Vagina (tissue), 2 donors: ENCODE measurements at places on chromosomes 5 and 9. TPM values are rescaled to one million over a fixed set of nuclear protein-coding genes. Genes with fewer than 3 reads are reported as not detected.

Gene DOK3
- 12.0 TPM for total RNA-seq

Gene AGXT2
- not detected for total RNA-seq

- H3K27me3 ChIP-seq: no peaks in the 10 kb centered on the region
- H3K27ac ChIP-seq: no peak overlapping the region
- DNase-seq: no peak
- no peaks in the 10 kb centered on the region for H3K4me1 ChIP-seq
Measured at GRCh38 chr5:57324181-57324580, 150.3 kb downstream of the GPBP1 start.

GRCh38 chr9:121156263-121156731 is 45.4 kb downstream of the RAB14 start:
- no peaks in the 10 kb centered on the region for H3K36me3 ChIP-seq
- no peak overlapping the region for H3K4me3 ChIP-seq
- H3K4me1 ChIP-seq: peaks cover 5% of the 10 kb centered on the region
- no peaks in the 10 kb centered on the region for H3K27me3 ChIP-seq
- no peak overlapping the region for H3K27ac ChIP-seq

- H3K36me3 ChIP-seq: no peaks in the 10 kb centered on the region
- no peak overlapping the region for H3K4me3 ChIP-seq
- no peaks in the 10 kb centered on the region for H3K27me3 ChIP-seq
- no peaks in the 10 kb centered on the region for H3K4me1 ChIP-seq
- H3K27ac ChIP-seq: no peak overlapping the region
- no peak for DNase-seq
Measured at GRCh38 chr9:114829574-114830440, 24.0 kb upstream of the TNFSF15 start.

GRCh38 chr9:110258690-110259091 is 2.4 kb upstream of the TXN start:
- H3K27ac ChIP-seq: no peak overlapping the region
- peaks cover 31% of the 10 kb centered on the region for H3K4me1 ChIP-seq
- no peak overlapping the region for H3K4me3 ChIP-seq
- H3K36me3 ChIP-seq: no peaks in the 10 kb centered on the region
- no peak for DNase-seq
- no peaks in the 10 kb centered on the region for H3K27me3 ChIP-seq

DNA sequence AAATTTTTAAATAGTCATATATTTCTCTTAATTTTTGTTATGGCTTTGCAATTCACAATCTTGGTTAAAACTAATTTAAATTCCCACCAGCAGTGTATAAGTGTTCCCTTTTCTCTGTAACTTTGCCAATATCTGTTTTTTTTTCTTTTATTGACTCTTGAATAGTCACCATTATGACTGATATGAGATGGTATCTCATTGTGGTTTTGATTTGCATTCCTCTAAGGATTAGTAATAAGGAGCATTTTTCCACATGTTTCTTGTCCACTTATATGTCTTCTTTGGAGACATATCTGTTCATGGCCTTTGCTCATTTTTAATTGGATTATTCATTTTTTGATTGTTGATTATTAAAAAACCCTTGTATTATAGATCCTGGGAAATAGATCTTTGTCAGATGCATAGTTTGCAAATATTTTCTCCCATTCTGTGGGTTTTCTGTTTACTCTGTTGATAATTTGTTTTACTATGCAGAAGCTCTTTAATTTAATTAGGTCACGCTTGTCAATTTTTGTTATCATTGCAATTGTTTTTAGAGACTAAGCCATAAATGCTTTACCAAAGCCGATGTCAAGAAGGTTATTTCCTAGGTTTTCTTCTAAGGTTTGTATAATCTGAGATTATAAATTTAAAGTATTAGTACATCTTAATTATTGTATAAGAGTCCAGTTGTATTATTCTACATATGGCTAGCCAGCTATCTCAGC is 610.9 kb downstream of the CHSY3 start:
- H3K27ac ChIP-seq: no peak overlapping the region
- H3K36me3 ChIP-seq: no peaks in the 10 kb centered on the region
- no peaks in the 10 kb centered on the region for H3K27me3 ChIP-seq

Gene VLDLR
- 4.7 TPM for total RNA-seq
